CD8-positive, alpha-beta memory T cell (primary cell): ENCODE measurements at places on chromosomes 11 and 22. TPM values are rescaled to one million over a fixed set of nuclear protein-coding genes. Genes with fewer than 3 reads are reported as not detected.

Gene MEN1
- total RNA-seq, result 47.7 TPM

Gene KRTAP5-2
- total RNA-seq, result not detected

Gene MOGAT2
- not detected for total RNA-seq

Gene TIRAP
- total RNA-seq, result 11.3 TPM

DNA sequence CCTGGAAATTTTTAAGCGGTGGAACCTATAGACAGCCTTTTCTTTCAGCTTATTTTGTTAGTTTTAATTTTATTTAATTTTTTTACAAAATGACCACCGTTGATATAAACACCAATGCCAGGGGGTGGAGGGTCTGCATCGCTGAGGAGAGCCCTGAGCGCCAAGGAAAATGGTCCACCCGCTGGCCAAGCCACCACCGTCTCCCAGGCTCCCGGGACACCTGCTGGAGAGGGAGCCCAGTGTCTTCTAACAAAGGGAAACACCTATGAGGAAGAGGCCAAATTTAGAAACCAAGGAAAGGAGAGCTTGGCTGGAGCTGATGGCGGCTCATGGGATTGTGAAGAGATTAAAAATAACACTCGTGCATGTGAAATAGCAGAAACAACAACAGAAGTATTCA lies 288 bp upstream of the KRTAP5-8 start:
- DNase-seq, result no peak
- no peak overlapping the region for H3K27ac ChIP-seq
- no peaks in the 10 kb centered on the region for H3K4me1 ChIP-seq
- H3K27me3 ChIP-seq, result no peaks in the 10 kb centered on the region
- H3K4me3 ChIP-seq, result no peak overlapping the region

- DNase-seq, result no peak
- no peak overlapping the region for H3K4me3 ChIP-seq
- H3K4me1 ChIP-seq, result no peaks in the 10 kb centered on the region
- H3K36me3 ChIP-seq, result no peaks in the 10 kb centered on the region
Measured at GRCh38 chr11:45560913-45561281, 104.5 kb downstream of the CHST1 start.

DNA sequence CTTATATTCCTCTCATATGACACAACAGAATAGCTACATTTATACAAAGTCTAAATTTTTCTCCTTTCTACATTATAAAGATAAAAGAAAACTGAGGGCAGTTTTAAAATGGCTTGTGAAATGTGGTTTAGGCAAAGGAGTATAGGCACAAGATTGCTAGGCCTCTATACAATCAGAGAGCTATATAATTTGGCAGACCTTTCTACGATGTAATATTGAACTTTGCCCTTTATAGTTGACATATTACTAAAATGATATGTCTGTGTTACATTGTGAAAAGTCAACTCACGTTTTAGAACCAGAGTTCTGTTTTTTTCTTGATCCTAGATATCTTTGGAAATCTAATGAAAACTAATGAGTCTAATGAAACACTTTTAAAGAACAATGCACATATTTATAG lies 430.2 kb downstream of the DLG2 start:
- H3K27me3 ChIP-seq, result no peaks in the 10 kb centered on the region
- H3K4me1 ChIP-seq, result no peaks in the 10 kb centered on the region
- no peak overlapping the region for H3K27ac ChIP-seq
- no peak overlapping the region for H3K4me3 ChIP-seq
- H3K36me3 ChIP-seq, result no peaks in the 10 kb centered on the region

- DNase-seq, result no peak
- no peak overlapping the region for H3K27ac ChIP-seq
- no peaks in the 10 kb centered on the region for H3K4me1 ChIP-seq
- no peak overlapping the region for H3K4me3 ChIP-seq
Measured at GRCh38 chr11:126051117-126051516, 11.5 kb downstream of the CDON start.

DNA sequence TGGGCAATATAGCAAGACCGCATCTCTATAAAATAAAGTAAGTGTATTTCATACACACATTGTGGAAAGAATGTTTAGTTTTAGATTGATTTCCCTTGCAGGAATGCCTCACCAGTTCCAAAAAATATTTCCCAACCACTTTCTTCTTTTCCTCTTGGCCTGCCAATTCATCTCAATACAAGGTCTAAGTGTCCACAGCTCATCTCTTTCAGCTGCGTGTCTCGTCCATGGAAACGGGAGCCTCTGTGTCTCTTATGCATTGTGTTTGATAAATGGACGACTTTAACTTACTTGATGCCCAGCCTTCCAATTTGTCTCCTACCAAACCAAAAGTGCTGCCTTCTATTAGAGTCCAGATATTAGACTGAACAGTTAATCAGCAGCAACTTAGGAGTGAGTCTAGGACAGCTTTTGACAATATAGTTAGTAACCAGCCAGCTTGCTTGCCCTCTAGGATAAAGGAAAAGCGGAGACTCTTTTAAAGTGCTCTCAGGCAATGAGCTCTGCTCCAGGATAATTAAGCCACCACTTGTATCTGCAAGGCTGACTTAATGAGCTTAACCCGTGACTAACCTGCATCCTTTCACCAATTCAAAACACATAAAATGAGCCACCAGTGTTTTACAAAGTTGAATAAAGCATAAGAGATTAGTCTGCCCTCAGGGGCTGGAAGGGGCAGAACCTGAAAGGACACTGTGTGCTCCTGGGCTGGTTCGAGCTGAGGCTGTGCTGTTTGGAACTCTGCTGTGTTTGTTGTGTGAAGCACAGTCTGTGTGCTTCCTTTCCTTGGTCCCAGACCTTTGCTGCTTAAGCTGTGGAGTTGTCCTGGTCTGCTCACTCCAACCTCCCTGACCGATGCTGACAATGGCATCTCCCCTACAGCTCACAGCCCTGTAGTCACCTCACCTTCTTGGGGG lies 27.5 kb downstream of the FBXO7 start:
- no peaks in the 10 kb centered on the region for H3K27me3 ChIP-seq
- H3K4me1 ChIP-seq, result no peaks in the 10 kb centered on the region
- H3K4me3 ChIP-seq, result no peak overlapping the region

GRCh38 chr11:115008799-115009198 lies 330.5 kb downstream of the NXPE2 start:
- H3K27ac ChIP-seq, result no peak overlapping the region
- H3K4me3 ChIP-seq, result no peak overlapping the region
- no peaks in the 10 kb centered on the region for H3K27me3 ChIP-seq
- no peak for DNase-seq
- no peaks in the 10 kb centered on the region for H3K4me1 ChIP-seq
